ENCODE measurements at places on chromosomes 12 and 14. TPM values are rescaled to one million over a fixed set of nuclear protein-coding genes. Genes with fewer than 3 reads are reported as not detected.

DNA sequence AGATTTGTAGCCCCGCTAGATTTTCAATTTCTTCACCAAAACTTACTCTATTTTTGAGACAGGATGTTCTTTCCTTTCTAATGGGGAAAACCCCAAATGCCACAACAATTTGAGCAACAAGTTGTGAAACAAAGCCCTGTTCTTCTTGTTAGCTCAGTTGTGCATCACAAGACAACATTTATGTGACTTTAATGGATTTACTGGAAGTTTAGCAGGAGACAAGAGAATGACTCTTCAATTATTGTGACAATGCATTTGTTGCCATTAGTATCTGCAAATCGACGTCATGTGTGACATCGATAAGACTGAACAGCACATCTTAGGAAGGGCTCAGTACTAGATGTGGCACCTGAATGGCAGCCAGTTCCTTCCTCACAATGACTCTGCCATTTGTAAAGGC, 1028.9 kb upstream of the TMEM132C start:
- H3K4me1 ChIP-seq = no peaks in the 10 kb centered on the region
- H3K36me3 ChIP-seq = no peaks in the 10 kb centered on the region
- no peaks in the 10 kb centered on the region for H3K27me3 ChIP-seq
- no peak for DNase-seq
- H3K27ac ChIP-seq = no peak overlapping the region

GRCh38 chr14:52000019-52000582, 10.8 kb downstream of the RTRAF start:
- no peak for DNase-seq
- H3K27ac ChIP-seq = no peak overlapping the region
- H3K4me1 ChIP-seq = no peaks in the 10 kb centered on the region
- no peak overlapping the region for H3K4me3 ChIP-seq

- H3K4me3 ChIP-seq = peak overlapping the region; percentile 75
- no peaks in the 10 kb centered on the region for H3K36me3 ChIP-seq
- no peaks in the 10 kb centered on the region for H3K27me3 ChIP-seq
- peak overlapping the region; percentile 88 for H3K27ac ChIP-seq
- DNase-seq = peak; percentile 63
- no peaks in the 10 kb centered on the region for H3K4me1 ChIP-seq
These were observed 581 bp downstream of the PITPNM2 start for GRCh38 chr12:123150275-123150743.

- no peak overlapping the region for H3K27ac ChIP-seq
- no peak for DNase-seq
- H3K4me1 ChIP-seq = no peaks in the 10 kb centered on the region
- no peak overlapping the region for H3K4me3 ChIP-seq
- no peaks in the 10 kb centered on the region for H3K36me3 ChIP-seq
These were observed 27.2 kb upstream of the FBRSL1 start for GRCh38 chr12:132462788-132463187.

GRCh38 chr14:106877517-106877916, 1351.1 kb downstream of the TMEM121 start:
- DNase-seq = no peak
- H3K4me1 ChIP-seq = no peaks in the 10 kb centered on the region
- no peaks in the 10 kb centered on the region for H3K36me3 ChIP-seq

- no peak for DNase-seq
- no peaks in the 10 kb centered on the region for H3K27me3 ChIP-seq
- no peaks in the 10 kb centered on the region for H3K4me1 ChIP-seq
- H3K36me3 ChIP-seq = no peaks in the 10 kb centered on the region
- no peak overlapping the region for H3K27ac ChIP-seq
These were observed 517.0 kb downstream of the KCNH5 start for GRCh38 chr14:62528296-62528695.

- no peak overlapping the region for H3K4me3 ChIP-seq
- no peak for DNase-seq
- H3K27ac ChIP-seq = no peak overlapping the region
- no peaks in the 10 kb centered on the region for H3K27me3 ChIP-seq
- no peaks in the 10 kb centered on the region for H3K36me3 ChIP-seq
These were observed 3.3 kb downstream of the FAM181A start for GRCh38 chr14:93930296-93930988.

GRCh38 chr12:15013634-15014179, 40.9 kb downstream of the PDE6H start:
- H3K36me3 ChIP-seq = no peaks in the 10 kb centered on the region
- no peak overlapping the region for H3K4me3 ChIP-seq
- H3K27ac ChIP-seq = no peak overlapping the region
- DNase-seq = no peak

GRCh38 chr14:72617391-72618031, 276.4 kb downstream of the DPF3 start:
- no peak for DNase-seq
- no peaks in the 10 kb centered on the region for H3K27me3 ChIP-seq
- H3K36me3 ChIP-seq = no peaks in the 10 kb centered on the region
- peaks cover 10% of the 10 kb centered on the region for H3K4me1 ChIP-seq
- H3K27ac ChIP-seq = no peak overlapping the region
- no peak overlapping the region for H3K4me3 ChIP-seq

- H3K27me3 ChIP-seq = no peaks in the 10 kb centered on the region
- no peak for DNase-seq
- no peak overlapping the region for H3K4me3 ChIP-seq
- H3K27ac ChIP-seq = no peak overlapping the region
- H3K36me3 ChIP-seq = no peaks in the 10 kb centered on the region
These were observed 130.3 kb upstream of the RASSF8 start for GRCh38 chr12:25828188-25828587.

DNA sequence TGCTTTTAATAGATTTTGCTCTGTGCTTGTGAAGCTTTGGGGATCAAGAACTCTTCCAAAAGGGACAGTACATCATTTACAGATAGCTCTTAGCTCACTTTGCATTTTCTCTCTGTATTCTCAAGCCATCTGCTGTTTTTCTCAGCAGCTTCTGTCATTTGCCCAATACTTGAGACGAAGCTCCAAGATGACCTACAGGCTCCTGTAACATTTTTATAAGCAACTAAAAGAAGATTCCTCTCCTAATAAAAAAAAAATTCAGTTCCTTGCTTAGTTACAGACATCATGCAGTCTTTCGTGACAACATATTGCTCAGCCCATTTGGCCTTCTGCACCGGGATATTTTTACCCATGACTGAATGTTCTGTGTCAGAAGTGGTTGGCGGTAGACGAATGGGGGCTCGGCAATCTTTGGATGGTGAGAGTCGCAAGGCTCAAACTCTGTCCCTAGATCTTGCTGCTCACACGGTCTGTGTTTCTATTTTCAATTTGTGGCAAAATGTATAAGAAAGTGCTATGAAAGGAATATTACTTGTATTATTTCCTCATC, 215.6 kb downstream of the FSCB start:
- no peak overlapping the region for H3K27ac ChIP-seq
- no peaks in the 10 kb centered on the region for H3K4me1 ChIP-seq
- no peak overlapping the region for H3K4me3 ChIP-seq
- H3K27me3 ChIP-seq = no peaks in the 10 kb centered on the region
- H3K36me3 ChIP-seq = no peaks in the 10 kb centered on the region

- no peak for DNase-seq
- H3K36me3 ChIP-seq = no peaks in the 10 kb centered on the region
- H3K4me1 ChIP-seq = no peaks in the 10 kb centered on the region
- no peak overlapping the region for H3K27ac ChIP-seq
These were observed 1126.0 kb downstream of the AACS start for GRCh38 chr12:126191031-126191891.

RPGRIP1 gene
- total RNA-seq = not detected

IPO8 gene
- total RNA-seq = 53.1 TPM

KRT74 gene
- not detected for total RNA-seq
